ENCODE measurements at places on chromosomes 2 and 18.

GRCh38 chr2:240449764-240450531 lies 14.5 kb downstream of the GPC1 start:
- no peak for DNase-seq

DNA sequence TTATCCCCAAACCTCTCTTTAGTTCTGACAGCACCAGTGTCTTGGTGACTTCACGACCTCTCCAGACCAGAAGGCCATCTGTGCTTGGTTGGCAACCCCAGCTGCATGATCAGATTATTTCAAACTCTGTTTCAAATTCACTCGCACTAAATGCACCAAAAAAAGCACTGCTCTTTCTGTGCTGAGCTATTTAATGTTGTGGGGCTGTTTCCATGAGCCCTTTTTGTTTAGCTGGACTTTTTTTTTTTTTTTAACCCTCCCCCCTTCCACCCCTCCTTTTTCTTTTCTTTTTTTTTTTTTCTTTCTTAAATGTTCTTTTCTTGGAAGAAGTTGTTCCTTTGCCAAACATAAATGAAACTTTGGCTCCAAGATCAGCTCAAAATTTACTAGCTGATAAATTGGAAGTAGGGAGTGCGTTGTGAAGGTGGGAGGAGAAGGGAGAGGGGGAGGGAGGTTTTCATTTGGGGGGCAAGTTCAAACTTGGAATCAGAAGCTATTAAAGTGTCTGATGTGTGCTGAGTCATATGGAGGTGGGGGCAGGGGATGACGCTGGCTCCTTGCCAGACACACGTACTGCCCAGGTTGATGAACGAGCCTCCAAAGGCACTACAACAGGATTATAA lies 543.0 kb upstream of the TNP1 start:
- DNase-seq: no peak

GRCh38 chr2:109213646-109214433 lies 84.8 kb downstream of the SH3RF3 start:
- DNase-seq: peak; percentile 42

GRCh38 chr2:99623035-99623434 lies 133.2 kb upstream of the REV1 start:
- DNase-seq: no peak

DNA sequence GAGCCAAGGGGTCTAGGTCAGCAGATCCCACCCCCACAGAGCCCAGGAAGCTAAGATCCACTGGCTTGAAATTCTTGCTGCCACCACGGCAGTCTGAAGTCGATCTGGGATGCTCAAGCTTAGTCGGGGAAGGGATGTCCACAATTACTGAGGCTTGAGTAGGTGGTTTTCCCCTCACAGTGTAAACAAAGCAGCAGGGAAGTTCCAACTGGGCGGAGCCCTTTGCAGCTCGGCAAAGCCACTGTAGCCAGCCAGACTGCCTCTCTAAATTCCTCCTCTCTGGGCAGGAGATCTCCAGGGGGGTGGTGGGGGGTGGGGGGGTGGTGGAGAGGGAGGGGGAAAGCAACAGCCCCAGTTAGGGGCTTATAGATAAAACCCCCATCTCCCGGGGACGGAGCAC lies 419.5 kb downstream of the NUP35 start:
- no peak for DNase-seq

DNA sequence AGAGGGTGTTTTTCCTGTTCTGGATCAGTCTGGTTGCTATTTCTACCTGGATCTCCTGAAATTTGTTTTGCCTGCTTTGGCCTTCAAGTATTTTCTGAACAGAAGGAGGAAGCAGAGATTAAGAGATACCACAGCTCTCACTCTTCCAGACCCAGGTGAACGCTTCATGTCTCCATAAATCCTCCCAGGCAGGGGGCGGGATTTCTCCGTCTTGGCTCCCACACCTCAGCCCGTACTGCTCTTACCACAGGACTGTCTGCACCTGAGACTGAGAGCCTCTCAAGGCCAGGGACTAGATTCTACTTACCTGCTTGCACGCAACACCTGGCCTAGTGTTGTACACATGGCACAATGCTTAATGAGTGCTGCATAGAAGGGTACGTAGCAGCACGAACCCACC lies 59.9 kb upstream of the LRPPRC start:
- DNase-seq: no peak

- DNase-seq: no peak
These were observed 178.4 kb downstream of the MTX2 start for GRCh38 chr2:176447616-176448015.

- no peak for DNase-seq
These were observed 731.1 kb downstream of the RNF144A start for GRCh38 chr2:7648221-7648795.

- DNase-seq: no peak
These were observed 414.3 kb downstream of the ZNF804A start for GRCh38 chr2:185012643-185013042.

GRCh38 chr2:233059797-233060500 lies at the start of gene INPP5D:
Gene INPP5D (plus strand): TSS chr2:233060342. CDS start chr2:233060479, 137 bp downstream.
- peak; percentile 42 for DNase-seq

DNA sequence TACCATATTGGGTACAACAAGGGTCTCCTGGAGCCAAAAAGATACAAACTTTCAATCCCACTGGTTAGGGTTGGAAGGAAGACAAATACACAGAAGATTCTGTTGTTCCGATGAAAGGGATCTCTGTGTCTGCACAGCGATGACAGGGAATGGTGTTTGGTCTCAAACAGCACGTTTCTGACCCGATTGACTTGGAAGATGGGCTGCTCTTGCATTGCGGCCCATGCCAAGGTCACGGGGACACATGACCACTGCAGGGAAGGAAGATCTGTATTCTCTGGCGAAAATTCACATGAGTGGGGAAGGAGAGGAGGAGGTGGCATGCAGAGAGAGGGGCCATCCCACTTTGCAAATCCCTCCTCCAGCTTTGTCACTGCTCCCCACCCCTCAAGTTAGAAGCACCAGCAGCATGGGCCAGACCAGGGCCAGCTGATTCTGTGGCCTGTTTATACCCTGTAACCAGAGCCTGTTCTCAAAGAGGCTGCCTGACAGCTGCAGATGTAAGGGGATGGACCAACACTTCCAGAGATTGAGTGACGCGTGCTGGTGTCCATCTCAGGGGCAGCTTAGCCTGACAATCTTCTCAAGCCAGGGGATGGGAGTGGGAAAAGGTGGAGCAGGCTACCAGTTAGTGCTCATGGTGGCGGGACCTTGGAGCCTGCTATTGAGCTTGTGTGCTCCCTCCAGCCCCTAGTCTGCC lies 57.2 kb downstream of the TNP1 start:
- DNase-seq: no peak

DNA sequence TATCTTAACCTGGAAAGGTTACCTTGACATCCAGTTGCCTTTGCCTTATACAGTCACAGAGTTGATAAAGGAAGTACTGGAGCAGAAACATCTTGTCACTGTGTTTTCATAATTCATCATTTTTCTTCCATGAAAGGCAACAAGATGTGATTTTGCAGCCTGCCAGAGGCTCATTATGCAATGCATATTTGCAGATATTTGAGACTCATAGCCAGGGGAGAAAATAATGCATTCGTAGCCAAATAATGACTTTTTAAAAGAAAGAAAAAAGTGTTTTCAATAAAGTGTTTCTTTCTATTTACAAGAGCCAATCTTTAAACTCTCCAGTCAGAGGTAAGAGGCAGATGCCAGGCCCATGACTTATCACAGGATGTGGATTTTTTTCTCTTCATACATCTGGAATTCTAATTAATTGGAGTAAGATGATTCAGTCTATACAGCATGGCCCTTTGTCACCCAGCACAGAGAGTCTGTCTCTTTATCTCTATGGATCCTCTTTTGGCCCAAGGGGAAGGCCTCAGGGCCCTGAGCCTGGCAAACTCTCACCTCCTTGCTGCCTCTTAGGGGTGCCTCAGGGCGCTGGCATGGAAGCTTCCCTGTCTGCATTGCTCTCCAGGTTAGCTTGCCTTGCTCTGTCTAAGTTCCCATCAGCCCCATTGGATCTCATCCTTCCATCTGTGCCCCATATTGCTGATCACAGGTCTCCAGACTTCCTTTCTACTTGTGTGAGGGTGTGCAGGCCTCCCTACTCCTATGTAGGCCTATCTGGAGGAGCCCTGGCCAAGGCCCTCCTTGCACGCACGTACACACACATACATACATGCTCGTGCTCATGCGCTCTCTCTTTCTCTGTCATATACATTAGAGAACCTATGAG lies 247.7 kb downstream of the TPGS2 start:
- no peak for DNase-seq

DNA sequence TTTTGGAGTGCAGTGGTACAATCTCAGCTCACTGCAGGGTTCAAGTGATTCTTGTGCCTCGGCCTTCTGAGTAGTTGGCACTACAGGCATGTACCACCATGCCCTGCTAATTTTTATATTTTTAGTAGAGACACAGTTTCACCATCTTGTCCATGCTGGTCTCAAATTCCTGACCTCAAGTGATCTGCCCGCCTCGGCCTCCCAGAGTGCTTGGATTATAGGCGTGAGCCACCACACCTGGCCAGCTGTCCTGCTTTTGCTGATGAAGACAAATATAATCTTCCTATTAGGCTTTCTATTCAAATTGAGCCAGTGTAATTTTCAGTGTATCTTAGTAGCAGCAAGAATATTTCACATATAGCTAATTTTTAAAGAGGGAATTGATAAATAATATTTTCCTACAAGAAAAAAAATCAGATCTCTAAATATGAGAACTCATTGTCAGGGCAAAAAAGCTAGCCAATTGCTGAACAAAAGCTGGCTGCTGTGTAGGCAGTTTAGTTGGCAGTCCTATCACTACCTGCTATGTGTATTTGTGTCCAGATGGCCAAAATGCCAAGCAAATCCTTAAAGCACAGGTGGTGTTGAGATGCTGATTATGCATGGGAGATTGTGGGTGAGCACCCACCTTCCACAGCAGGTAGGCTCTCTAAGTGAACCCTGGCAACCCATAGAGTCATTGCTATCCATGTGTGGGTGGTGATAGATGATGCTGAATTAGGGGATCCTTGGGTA lies 60.8 kb upstream of the STAM2 start:
- no peak for DNase-seq

DNA sequence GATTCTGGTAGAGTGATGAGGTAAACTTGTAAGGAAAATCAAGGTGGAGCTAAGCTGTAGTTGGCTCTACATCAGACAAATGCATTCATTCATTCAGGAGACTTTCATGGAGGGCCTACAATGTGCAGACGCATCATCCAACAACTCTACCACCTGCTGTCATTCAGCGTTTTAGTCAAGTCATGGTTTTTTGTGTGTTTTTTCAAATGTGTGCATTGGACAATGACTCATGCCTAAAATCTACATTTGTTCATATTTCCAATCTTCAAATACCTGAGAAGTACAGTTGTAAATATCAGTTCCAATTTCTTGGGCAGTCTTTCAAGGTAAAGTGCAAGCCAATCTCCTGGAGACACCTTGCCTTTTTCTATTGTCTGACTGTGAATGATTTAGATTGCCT lies 108.0 kb upstream of the LGALSL start:
- no peak for DNase-seq

DNA sequence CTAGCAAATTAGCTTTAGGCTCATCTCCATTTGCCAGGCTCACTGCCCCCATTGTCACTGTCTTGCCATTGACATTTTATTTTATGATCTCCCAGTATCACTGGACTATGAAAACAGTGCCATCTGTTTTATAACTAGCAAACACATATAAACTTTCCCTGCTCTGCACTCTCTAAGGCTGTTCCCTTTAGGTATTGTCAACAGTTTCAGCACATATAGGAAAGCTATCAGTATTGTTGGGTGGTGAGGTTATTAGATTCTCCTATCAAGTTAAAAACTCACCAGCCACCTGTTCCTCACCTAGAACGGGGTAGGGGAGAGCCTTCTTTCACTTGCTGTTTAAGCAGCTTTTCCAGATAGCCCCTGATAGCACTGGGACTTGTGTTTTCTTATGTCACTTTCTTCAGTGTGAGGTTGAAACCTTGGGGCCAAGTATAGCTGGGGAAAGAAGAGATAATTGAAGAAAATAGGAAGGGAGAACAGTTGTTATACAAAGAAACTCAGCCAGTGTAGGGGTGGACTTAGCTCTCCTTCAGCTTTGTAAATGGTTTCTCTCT lies 32.5 kb downstream of the CFLAR start:
- no peak for DNase-seq
